ENCODE measurements at places on chromosomes 11 and 22. TPM values are rescaled to one million over a fixed set of nuclear protein-coding genes. Genes with fewer than 3 reads are reported as not detected.

- no peaks in the 10 kb centered on the region for H3K36me3 ChIP-seq
- no peak overlapping the region for H3K4me3 ChIP-seq
- no peaks in the 10 kb centered on the region for H3K27me3 ChIP-seq
Observed at GRCh38 chr11:133386262-133386661, 146.0 kb downstream of the OPCML start.

Gene PATE4
- not detected for total RNA-seq

GRCh38 chr11:108975641-108976071 is 310.8 kb downstream of the DDX10 start:
- DNase-seq = no peak
- H3K36me3 ChIP-seq = no peaks in the 10 kb centered on the region
- peaks cover 4% of the 10 kb centered on the region for H3K27me3 ChIP-seq

DNA sequence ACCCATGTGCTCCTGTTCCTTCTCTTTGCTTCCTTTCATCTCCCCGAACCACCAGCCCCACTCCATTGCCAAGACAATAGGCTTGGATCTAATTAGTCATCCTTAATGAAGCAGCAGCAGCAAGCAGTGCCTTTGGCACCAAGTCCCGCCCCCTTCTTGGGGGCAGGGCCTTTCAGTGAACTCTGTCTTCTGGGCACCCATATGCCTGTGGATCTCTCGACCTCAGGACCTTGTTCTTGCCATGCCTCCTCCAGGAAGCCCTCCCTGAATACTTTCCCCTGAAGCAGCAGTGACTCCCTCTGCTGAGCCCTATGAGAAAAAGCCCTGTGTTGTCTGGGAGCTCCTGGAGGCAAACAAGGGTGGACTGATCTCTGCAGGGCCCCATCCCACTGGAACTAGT is 32.1 kb downstream of the ARHGEF17 start:
- peaks cover 6% of the 10 kb centered on the region for H3K27me3 ChIP-seq
- no peak for DNase-seq
- peaks cover 4% of the 10 kb centered on the region for H3K4me1 ChIP-seq
- H3K27ac ChIP-seq = no peak overlapping the region
- no peak overlapping the region for H3K4me3 ChIP-seq

DNA sequence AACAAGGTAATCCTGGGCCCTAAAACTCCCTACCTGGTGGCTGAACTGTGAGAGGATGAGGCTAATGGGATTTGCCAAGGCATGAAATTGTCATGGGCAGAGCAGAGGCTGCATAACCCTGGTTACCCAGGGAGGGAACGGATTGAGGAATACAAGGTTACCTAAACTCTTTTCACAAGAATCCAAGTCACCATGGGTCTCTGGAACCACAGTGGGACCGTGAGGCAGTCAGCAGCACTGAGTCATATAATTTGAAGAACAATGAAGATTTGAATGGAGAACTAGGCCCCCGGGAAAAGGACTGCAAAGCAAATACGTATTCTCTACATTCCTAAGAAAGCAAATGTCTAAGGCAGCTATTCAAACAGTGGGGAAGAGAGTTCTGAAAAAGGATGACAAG is 19.8 kb downstream of the CAT start:
- no peaks in the 10 kb centered on the region for H3K27me3 ChIP-seq
- peaks cover 31% of the 10 kb centered on the region for H3K36me3 ChIP-seq
- H3K4me3 ChIP-seq = no peak overlapping the region
- DNase-seq = no peak

Gene CD248
- total RNA-seq = 85.5 TPM

Gene SLC29A2
- total RNA-seq = 12.1 TPM

Gene COA4
- total RNA-seq = 62.5 TPM

GRCh38 chr11:44488165-44488965 is 77.1 kb upstream of the CD82 start:
- DNase-seq = no peak
- peaks cover 22% of the 10 kb centered on the region for H3K27me3 ChIP-seq
- H3K4me1 ChIP-seq = no peaks in the 10 kb centered on the region
- no peak overlapping the region for H3K27ac ChIP-seq
- H3K4me3 ChIP-seq = no peak overlapping the region
- H3K36me3 ChIP-seq = no peaks in the 10 kb centered on the region

GRCh38 chr11:79390477-79390876 is 50.4 kb downstream of the TENM4 start:
- no peak overlapping the region for H3K27ac ChIP-seq
- no peaks in the 10 kb centered on the region for H3K36me3 ChIP-seq
- H3K27me3 ChIP-seq = no peaks in the 10 kb centered on the region
- DNase-seq = no peak
- H3K4me1 ChIP-seq = no peaks in the 10 kb centered on the region

Gene TMPRSS4
- total RNA-seq = 0.30 TPM

- H3K4me1 ChIP-seq = peaks cover 7% of the 10 kb centered on the region
- DNase-seq = peak; percentile 17
- no peak overlapping the region for H3K27ac ChIP-seq
- no peaks in the 10 kb centered on the region for H3K27me3 ChIP-seq
- no peak overlapping the region for H3K4me3 ChIP-seq
- H3K36me3 ChIP-seq = peaks cover 32% of the 10 kb centered on the region
Observed at GRCh38 chr22:38725900-38726655, 20.3 kb downstream of the GTPBP1 start.

- peak overlapping the region; percentile 57 for H3K4me3 ChIP-seq
- peaks cover 40% of the 10 kb centered on the region for H3K36me3 ChIP-seq
- no peaks in the 10 kb centered on the region for H3K27me3 ChIP-seq
- no peak for DNase-seq
Observed at GRCh38 chr11:9840460-9841004, 176.7 kb downstream of the SWAP70 start.

Gene PARVA
- total RNA-seq = 0.61 TPM

GRCh38 chr11:65584723-65585171 is 8.9 kb downstream of the EHBP1L1 start:
- H3K36me3 ChIP-seq = peaks cover 15% of the 10 kb centered on the region
- H3K27ac ChIP-seq = no peak overlapping the region
- H3K4me3 ChIP-seq = no peak overlapping the region
- H3K4me1 ChIP-seq = peaks cover 36% of the 10 kb centered on the region

GRCh38 chr11:1514336-1515061 is 27.9 kb upstream of the MOB2 start:
- H3K4me3 ChIP-seq = no peak overlapping the region
- H3K36me3 ChIP-seq = peaks cover 1% of the 10 kb centered on the region
- no peaks in the 10 kb centered on the region for H3K27me3 ChIP-seq

DNA sequence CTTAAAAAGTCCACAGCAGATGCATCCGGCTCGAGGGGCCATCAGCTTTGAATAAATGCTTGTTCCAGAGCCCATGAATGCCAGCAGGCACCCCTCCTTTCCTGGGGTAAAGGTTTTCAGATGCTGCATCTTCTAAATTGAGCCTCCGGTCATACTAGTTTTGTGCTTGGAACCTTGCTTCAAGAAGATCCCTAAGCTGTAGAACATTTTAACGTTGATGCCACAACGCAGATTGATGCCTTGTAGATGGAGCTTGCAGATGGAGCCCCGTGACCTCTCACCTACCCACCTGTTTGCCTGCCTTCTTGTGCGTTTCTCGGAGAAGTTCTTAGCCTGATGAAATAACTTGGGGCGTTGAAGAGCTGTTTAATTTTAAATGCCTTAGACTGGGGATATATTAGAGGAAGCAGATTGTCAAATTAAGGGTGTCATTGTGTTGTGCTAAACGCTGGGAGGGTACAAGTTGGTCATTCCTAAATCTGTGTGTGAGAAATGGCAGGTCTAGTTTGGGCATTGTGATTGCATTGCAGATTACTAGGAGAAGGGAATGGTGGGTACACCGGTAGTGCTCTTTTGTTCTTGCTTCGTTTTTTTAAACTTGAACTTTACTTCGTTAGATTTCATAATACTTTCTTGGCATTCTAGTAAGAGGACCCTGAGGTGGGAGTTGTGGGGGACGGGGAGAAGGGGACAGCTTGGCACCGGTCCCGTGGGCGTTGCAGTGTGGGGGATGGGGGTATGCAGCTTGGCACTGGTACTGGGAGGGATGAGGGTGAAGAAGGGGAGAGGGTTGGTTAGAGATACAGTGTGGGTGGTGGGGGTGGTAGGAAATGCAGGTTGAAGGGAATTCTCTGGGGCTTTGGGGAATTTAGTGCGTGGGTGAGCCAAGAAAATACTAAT is 1.9 kb downstream of the NEAT1 start:
- H3K27ac ChIP-seq = peak overlapping the region; percentile 100
- H3K27me3 ChIP-seq = peaks cover 2% of the 10 kb centered on the region
- H3K4me1 ChIP-seq = peaks cover 55% of the 10 kb centered on the region

Gene SLC6A5
- not detected for total RNA-seq

GRCh38 chr11:101553891-101554292 is 29.9 kb downstream of the TRPC6 start:
- H3K27me3 ChIP-seq = no peaks in the 10 kb centered on the region
- no peaks in the 10 kb centered on the region for H3K4me1 ChIP-seq
- H3K36me3 ChIP-seq = no peaks in the 10 kb centered on the region
- DNase-seq = no peak
- H3K27ac ChIP-seq = no peak overlapping the region

DNA sequence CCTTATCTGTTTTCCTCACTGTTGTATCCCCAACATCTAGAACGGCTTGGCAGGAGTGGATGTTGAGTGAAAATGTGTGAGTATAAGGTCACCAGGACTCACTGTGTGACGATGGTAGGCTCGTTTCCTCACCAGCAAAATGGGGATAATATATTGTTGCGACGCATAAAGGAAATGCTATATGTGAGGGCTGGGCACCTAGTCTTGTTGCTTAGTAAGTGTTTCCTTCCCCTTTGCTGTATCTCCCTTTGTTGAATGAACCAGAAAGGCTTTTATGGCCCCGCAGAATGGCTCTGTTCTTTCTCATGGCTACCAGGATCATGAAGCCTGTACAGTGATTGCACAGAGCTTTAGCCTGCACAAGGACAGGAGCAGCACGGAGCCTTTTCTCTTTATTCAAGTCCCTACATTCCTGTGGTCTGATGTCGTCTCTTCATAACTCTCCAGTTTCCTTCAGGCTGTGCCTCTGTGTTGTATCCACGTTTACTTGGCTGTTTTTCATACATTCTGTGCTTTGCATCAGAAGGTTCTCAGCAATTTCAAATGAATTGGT is 5.4 kb downstream of the TNRC6B start:
- H3K36me3 ChIP-seq = peaks cover 25% of the 10 kb centered on the region
- H3K27ac ChIP-seq = peak overlapping the region; percentile 78
- H3K4me3 ChIP-seq = peak overlapping the region; percentile 70
- H3K27me3 ChIP-seq = no peaks in the 10 kb centered on the region

- H3K36me3 ChIP-seq = peaks cover 29% of the 10 kb centered on the region
- H3K27me3 ChIP-seq = no peaks in the 10 kb centered on the region
- H3K27ac ChIP-seq = no peak overlapping the region
- no peak for DNase-seq
- H3K4me3 ChIP-seq = no peak overlapping the region
Observed at GRCh38 chr22:46976598-46976997, 214.1 kb downstream of the TBC1D22A start.

DNA sequence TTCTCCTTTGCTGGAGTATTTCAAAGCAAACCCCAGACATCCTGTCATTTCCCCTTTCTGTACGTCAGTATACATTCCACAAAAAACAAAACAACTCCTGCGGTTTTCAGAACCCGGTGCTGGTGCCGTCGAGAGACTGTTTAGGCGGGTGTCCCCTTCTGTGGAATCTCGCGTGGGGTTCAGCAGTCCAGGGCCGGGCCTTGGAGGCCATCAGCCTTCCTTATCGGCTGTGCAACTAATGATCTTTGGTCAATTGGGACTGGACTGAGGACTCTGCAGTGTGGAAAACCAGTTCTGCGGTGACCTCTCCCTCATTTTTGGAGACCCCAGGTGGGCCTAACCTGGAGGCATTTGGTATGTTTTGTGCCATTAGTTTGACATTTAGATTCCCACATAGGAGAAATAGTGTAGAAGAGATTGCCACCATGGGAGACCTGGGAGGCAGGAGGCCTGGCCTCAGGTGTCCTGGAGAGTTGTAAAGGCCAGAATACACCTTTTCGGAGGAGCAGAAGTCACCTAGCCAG is 84.4 kb downstream of the TBC1D22A start:
- H3K27ac ChIP-seq = no peak overlapping the region
- no peak for DNase-seq
- H3K4me3 ChIP-seq = no peak overlapping the region
- H3K36me3 ChIP-seq = peaks cover 9% of the 10 kb centered on the region
- peaks cover 18% of the 10 kb centered on the region for H3K4me1 ChIP-seq

Gene SIK2
- total RNA-seq = 12.9 TPM

- no peak overlapping the region for H3K4me3 ChIP-seq
- H3K27ac ChIP-seq = no peak overlapping the region
- H3K4me1 ChIP-seq = no peaks in the 10 kb centered on the region
- no peaks in the 10 kb centered on the region for H3K27me3 ChIP-seq
- H3K36me3 ChIP-seq = no peaks in the 10 kb centered on the region
Observed at GRCh38 chr11:78914503-78914902, 339.8 kb upstream of the NARS2 start.

Gene PLAAT4
- total RNA-seq = 158 TPM

Gene KRTAP5-11
- not detected for total RNA-seq

Gene KIF18A
- 21.4 TPM for total RNA-seq

Gene UBQLN3
- 0.17 TPM for total RNA-seq

Gene CSNK2A3
- 1.4 TPM for total RNA-seq

Gene KCNQ1OT1
- 0.28 TPM for total RNA-seq

Gene RASSF10
- total RNA-seq = not detected

GRCh38 chr11:87265132-87265531 is 227.4 kb downstream of the TMEM135 start:
- H3K36me3 ChIP-seq = peaks cover 2% of the 10 kb centered on the region
- DNase-seq = no peak

Gene CALCA
- total RNA-seq = not detected

DNA sequence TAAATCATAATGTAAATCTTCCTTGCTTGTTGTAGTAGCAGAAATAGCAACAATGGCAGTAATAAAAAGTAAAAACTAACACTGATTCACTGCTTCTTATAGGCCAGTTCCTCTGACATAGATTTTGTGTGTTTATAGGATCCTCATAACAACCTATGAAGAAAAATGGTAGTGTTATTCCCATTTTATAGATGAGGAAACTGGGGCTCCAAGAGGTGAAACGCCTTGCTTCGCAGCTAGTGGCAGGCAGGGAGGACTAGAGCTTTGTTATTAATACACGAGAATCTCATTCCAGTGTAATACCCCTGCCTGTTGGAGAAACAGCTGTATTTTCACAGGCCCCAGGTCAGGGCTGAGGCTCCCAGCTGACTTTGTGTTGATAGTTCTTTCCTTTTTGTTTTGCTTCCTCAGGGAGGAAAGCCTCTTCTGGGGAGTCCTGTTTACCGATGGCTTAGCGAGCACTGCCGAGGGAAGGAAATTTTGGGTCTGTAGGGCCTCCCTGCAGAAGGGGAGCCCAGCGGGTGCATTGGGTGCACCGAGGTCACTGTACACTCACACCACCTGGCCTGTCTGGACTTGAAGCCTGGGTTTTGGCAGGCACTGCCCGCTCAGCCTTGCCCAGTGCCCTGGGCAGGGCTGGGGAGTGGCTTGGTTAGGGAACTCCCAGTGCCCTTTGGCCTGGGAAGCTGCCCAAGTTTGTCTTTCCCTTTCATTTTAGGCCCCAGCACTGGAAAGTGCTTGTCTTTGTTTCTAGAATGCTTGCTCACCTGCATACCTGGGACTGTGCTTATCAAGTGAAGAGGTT is 13.5 kb downstream of the KIAA1671 start:
- no peak overlapping the region for H3K4me3 ChIP-seq
- H3K36me3 ChIP-seq = no peaks in the 10 kb centered on the region
- H3K4me1 ChIP-seq = peaks cover 1% of the 10 kb centered on the region
- peaks cover 5% of the 10 kb centered on the region for H3K27me3 ChIP-seq
- no peak overlapping the region for H3K27ac ChIP-seq

Data from activated naive CD8-positive, alpha-beta T cell treated with anti-CD3 and anti-CD28 coated beads, Interleukin-2, amount 10 ng/mL, durations not matched to agents 7 days and 5 days (primary cell).